ENCODE measurements at places on chromosomes 13 and 19. TPM values are rescaled to one million over a fixed set of nuclear protein-coding genes. Genes with fewer than 3 reads are reported as not detected.

The CACNG6 gene
- not detected for total RNA-seq

The GIPC3 gene
- total RNA-seq, result 0.28 TPM

The ZNF763 gene
- 7.7 TPM for total RNA-seq

The CGB2 gene
- not detected for total RNA-seq

The SLC7A9 gene
- total RNA-seq, result 0.75 TPM

The FCER2 gene
- 0.52 TPM for total RNA-seq

The FAM216B gene
- not detected for total RNA-seq

The KLF16 gene
- total RNA-seq, result 29.1 TPM

The PDS5B gene
- 70.6 TPM for total RNA-seq

The C1QTNF9 gene
- total RNA-seq, result 0.25 TPM

The FBXW9 gene
- total RNA-seq, result 2.9 TPM

The ARHGEF18 gene
- total RNA-seq, result 53.6 TPM

The KCNJ14 gene
- total RNA-seq, result 0.77 TPM

The AP1M2 gene
- not detected for total RNA-seq

The ZNF600 gene
- 28.8 TPM for total RNA-seq

The CRX gene
- not detected for total RNA-seq

The KCNRG gene
- 0.43 TPM for total RNA-seq

The MCEMP1 gene
- total RNA-seq, result 4.8 TPM

The ICAM4 gene
- 3.0 TPM for total RNA-seq

The REEP6 gene
- total RNA-seq, result 3.9 TPM

The HSD11B1L gene
- 3.0 TPM for total RNA-seq

The WDR88 gene
- total RNA-seq, result not detected

The ZNF90 gene
- total RNA-seq, result 3.2 TPM

The TMEM238 gene
- 2.9 TPM for total RNA-seq

The FEM1A gene
- 13.9 TPM for total RNA-seq

The ZNF682 gene
- total RNA-seq, result 9.6 TPM

The FPR1 gene
- total RNA-seq, result 6.4 TPM

The RNF126 gene
- 146 TPM for total RNA-seq
